ENCODE measurements at places on chromosomes 6 and 20. TPM values are rescaled to one million over a fixed set of nuclear protein-coding genes. Genes with fewer than 3 reads are reported as not detected.
A peak's percentile ranks its signal among the peaks of the same experiment; 100 is the strongest.

PDYN gene
- 11.0 TPM for total RNA-seq

ENPP1 gene
- 6.4 TPM for total RNA-seq

SUMO4 gene
- 5.7 TPM for total RNA-seq

PPIL6 gene
- 15.3 TPM for total RNA-seq

ENPP4 gene
- total RNA-seq = 34.8 TPM

KHDC1L gene
- total RNA-seq = 0.83 TPM

TMEM217 gene
- total RNA-seq = 1.4 TPM

ME1 gene
- total RNA-seq = 8.4 TPM

DNA sequence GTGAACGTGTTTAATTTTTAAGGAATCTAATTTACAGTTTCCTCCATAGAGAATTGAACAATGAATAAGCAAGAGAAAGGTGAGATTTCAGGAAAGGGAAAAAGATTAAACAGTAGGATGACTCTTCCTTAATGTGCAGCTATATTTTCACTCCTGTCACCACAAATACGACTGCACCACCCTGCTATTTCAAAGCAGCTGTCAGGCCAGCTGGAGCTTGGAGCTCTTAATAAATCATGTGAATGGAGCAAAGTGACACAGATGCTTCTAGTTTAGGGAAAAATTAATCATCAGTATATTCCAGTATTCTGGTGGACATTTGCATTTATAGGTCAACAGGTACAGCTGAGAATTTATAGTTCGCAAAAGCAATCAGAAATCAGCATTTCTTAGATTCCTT is 56.5 kb upstream of the PKIB start:
- no peak for DNase-seq

- no peak for DNase-seq
These were observed 756.3 kb downstream of the BCKDHB start for GRCh38 chr6:80862756-80863155.

GRCh38 chr20:9613871-9614270 is 99.5 kb downstream of the LAMP5 start:
- DNase-seq = no peak

GRCh38 chr20:17614176-17614811 is 44.4 kb downstream of the DSTN start:
- DNase-seq = no peak

DNA sequence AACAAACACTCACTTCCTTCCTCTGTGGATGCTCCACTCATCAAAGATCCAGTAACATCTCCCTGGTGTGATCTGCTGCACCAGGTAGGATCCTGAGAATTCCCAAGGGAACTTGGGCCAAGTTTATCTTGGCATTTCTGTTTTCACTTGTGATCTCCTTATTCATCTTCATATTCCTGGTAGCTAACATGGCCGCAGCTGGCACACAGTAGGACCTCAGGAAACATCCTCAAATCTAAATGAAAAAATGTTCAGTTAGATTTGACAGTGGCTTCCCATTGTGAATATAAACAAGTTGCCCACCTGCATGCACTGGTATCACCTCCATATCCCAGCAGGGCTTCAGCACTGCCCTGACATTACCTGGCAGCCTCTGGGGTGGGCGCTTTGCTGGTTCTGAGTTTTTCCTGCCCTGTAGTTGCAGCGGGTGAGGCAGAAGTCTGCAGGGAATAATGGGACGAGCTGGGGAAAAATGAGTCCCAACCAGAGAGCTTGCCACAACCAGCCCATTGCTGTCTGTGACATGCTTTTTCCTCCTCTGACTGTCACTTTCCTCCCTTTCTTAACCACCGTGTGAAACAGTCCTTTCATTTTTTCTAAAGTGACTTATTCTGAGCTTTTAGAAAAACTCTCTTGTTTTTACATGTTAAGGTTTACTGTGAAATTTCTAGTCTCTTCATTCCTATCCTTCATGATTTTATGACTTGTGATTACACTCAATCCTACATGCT is 9.4 kb upstream of the DSTN start:
- no peak for DNase-seq

DNA sequence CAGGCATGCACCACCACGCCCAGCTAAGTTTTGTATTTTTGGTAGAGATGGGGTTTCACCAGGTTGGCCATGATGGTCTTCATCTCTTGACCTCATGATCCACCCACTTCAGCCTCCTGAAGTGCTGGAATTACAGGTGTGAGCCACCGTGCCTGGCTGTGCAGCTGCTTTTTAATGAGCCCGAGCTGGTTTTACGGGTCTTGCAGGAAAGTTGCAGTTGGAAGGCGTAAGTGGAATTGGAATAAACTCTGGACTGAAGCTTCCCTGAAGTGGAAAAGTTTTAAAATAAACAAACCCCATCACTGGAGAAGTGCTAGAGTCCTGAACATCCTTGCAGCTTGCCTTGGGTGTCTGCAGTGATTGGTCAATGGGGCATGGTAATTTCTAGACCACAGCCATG is 40.4 kb downstream of the KIF25 start:
- no peak for DNase-seq

DNA sequence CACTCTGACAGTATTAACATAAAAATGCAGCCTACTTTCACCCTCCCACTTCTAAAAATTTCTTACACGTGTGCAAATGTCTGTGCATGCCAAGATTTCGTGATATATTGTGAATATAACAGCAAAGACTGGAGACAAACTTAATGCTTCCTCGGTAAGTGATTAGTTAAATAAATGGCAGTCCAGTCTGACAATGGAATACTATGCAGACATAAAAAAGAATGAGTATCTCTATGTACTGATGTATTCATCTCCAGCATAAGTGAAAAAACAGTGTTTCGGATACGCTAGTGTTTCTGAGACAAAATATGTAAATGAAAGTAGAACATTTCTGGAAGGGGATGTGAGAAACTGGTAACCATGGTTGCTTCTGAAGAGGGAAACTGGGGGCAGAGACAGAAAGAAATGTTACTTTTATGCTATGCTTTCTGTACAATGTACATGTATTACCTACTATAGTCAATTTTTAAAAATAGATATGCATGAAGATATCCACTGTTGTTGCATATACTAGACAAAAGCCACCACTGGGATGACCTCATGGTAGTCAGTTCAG is 7.0 kb downstream of the SLC22A23 start:
- no peak for DNase-seq

DNA sequence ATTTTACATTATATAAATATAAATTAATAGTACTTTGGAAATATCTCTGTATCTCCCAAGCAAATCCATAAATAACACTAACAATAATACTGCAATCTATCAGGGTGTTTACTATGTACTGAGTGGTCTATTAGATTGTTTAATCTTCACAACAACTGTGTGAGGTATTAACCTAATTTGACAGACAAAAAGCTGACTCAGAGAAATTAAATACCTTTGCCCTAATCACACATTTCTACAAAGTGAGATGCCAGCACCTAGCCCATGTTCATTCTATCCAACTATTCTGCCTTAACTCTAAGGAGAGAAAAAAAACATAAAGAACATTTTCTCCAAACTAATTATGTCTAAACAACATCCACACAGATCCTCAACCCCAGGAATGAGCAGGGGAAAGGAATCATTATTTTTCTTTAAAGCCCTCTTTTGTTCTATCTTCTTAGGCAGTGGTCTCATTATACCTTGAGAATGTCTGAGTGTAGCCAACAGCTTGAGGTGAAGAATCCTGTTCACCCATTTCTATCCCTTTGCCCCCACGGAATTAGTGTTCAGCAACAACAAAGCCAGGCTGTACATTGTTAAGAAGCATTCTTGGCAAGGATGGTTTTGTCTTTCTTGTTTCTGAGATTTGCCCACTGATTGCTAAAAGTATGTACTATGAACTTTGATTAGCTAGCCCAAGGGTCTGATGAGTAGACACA is 42.7 kb downstream of the PRL start:
- peak; percentile 34 for DNase-seq

DNA sequence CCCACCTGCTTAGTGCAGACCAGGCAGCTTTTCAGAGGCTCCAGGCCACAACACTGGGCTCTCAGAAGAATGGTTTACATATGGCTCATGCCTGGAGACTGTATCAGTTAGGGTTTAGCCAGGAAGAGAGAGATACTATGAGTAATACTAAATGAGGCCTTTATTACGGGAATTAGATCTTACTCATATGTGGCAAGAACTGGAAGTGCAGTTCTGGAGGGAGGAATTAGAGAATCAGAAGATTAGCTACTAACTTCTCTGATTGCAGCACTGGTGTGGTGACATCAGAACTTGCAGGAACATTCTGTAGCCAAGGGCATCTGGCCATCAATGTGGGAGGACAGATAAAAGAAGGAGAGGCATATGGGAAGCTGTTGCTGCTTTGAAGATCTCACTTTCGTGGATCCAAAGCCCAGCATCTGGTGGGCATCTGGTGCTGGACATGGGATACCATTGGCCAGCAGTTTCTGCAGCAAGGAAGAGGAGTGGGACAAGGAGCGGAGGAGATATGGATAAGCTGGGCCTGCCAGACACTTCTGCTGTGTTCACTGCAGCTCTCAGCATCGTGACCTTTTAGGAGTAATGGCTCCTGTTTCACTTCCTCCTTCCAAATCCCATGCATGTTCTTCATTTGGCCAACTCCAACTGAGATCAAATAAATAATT is 248.5 kb downstream of the BTBD3 start:
- DNase-seq = no peak

DNA sequence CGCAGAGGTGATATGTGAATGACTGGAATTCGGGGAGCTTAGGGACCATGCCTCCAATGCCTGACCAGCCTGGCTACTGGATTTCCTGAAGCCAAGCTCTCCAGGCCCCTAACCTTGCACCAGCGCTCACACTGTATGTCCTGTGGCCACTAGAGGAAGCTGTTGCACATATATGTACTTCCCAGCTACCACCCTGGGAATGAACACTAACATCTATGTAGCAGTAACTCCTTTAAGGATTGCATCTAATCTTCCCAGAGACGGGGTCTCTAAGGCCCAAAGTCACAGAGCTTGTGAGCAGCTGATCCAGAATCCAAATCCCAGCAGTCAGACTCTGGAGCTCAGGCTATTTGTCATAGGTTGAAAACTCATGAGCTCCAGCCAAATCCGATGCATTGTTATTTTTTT is 20.4 kb upstream of the BPIFB1 start:
- peak; percentile 24 for DNase-seq

- DNase-seq = no peak
These were observed 3.9 kb downstream of the DOK5 start for GRCh38 chr20:54479138-54479906.

DNA sequence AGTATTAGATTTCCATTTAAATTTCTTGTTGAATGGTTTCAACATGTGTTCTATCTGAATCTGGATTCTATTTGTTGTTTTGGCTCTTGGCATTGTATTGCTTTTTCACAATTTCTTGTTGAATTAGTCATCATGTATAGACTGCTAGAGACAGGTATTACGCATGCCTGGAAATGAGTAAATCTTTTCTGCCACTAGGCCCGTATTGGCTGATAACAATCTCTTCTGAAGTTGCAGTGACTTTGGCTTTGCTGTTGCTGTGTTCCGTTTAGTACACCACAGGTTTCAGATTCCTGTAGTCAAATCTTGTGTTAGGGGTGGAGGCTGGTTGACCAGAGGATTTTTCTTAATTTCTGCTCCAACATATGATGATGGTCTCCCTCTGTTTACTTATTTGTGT is 1339.4 kb downstream of the GRIK2 start:
- no peak for DNase-seq

DNA sequence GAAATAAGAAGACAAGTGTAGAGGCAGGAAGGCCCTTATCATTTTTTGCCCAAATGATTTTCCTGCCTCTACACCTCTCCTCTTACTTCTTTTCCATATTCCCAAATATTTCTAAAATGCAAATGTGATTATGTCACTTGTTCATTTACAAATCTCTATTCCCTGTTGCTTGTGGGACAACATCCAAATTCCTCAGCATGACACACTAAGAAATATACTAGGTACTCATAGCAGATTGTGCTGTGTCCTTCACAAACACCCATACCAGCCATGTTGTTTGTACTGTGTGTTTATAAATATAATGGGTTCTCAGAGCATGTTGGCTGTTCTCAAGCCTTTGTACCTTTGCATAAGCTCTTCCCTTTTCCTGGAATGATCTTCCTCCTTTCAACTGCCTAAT is 17.7 kb upstream of the FYN start:
- no peak for DNase-seq

DNA sequence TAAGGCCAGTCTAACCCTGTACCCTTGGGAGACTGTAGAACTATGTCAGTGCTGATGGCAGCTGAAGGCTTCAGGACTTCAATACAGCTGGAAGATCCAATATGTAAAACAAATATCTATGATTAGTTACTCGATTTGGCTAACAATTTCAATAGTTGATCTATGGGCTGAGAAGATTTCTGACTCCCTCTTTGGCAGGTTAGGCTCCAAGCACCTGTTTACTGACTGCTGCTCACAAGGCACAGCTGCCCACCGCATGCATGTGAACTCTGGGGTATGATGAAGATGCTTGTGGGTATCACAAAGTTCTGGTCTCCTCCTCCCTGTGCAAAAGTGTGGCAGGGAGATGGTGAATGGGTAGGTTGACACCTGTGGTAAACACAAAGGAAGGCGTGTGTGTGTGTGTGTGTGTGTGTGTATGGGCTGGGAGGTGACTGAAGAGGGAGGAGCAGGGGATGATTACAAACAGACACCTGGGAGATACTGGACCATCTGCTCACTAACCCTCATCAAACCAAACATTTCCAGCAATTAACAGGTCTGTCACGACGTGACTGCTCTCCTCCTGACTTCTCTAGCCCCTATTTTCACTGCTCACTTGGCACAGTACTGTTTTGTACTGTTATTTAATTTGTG is 18.1 kb downstream of the ELMO2 start:
- no peak for DNase-seq

DNA sequence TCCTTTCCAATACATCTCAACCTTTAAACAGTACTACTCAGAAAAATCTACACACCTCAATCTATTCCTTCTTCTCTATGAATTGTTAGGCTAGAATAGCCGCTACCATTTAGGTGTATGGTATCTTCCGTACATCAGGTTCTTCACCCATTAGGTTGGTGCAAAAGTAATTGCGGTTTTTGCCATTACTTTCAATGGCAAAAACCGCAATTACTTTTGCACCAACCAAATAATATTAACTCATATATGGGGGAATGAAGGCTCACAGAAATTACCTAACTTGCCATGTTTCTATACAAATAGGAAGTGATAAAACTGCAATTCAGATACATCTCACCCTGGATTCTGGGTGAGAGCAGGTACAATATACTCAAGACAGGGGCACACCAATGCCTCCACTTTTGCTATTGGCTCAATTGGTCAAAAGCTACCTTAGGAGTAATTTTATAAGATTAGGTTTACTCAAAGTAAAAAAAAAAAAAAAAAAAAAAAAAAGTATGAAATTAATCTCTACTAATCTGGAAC is 37.7 kb upstream of the ARHGAP18 start:
- no peak for DNase-seq
